Activated CD8-positive, alpha-beta memory T cell treated with anti-CD3 and anti-CD28 coated beads, Interleukin-2, amount 10 ng/mL, durations not matched to agents 7 days and 5 days (primary cell): ENCODE measurements at places on chromosomes 4 and X. TPM values are rescaled to one million over a fixed set of nuclear protein-coding genes. Genes with fewer than 3 reads are reported as not detected.

The GALNTL6 gene
- not detected for total RNA-seq

The SPANXD gene
- total RNA-seq = not detected

The CCNQ gene
- 24.7 TPM for total RNA-seq

The NAA11 gene
- not detected for total RNA-seq

The EDA gene
- total RNA-seq = 0.96 TPM

The HPSE gene
- total RNA-seq = 19.6 TPM

GRCh38 chrX:49019050-49019449 lies 17.0 kb upstream of the GRIPAP1 start:
- no peak for DNase-seq
- peaks cover 9% of the 10 kb centered on the region for H3K4me1 ChIP-seq
- no peak overlapping the region for H3K4me3 ChIP-seq

- H3K36me3 ChIP-seq = peaks cover 8% of the 10 kb centered on the region
- no peak overlapping the region for H3K27ac ChIP-seq
- no peaks in the 10 kb centered on the region for H3K27me3 ChIP-seq
- DNase-seq = no peak
These were observed 105.6 kb downstream of the AMMECR1 start for GRCh38 chrX:110212299-110212698.

- H3K27me3 ChIP-seq = peaks cover 2% of the 10 kb centered on the region
- no peaks in the 10 kb centered on the region for H3K4me1 ChIP-seq
- H3K4me3 ChIP-seq = no peak overlapping the region
- DNase-seq = no peak
- no peaks in the 10 kb centered on the region for H3K36me3 ChIP-seq
- H3K27ac ChIP-seq = no peak overlapping the region
These were observed 195.6 kb downstream of the GPC3 start for GRCh38 chrX:133789829-133790228.

DNA sequence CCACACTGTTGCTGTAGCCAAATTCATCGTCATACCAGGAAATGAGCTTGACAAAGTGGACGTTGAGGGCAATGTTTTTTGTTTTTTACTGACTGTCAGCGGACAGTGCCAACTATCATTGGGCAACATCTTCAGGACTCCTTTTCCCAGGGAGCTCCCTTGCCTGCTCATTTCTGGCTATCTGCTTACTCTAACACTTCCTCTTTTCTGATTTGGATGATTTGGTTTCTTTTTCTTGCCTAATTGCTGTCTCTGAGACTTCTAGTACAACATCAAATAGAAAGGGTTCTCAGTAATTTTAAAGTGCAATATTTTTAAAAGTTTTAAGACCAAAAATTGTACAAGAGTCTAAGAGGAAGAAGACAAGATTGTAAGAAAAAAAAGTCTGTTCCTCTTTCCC lies 92.0 kb upstream of the KLHL4 start:
- H3K4me1 ChIP-seq = no peaks in the 10 kb centered on the region
- no peak for DNase-seq
- no peak overlapping the region for H3K27ac ChIP-seq

DNA sequence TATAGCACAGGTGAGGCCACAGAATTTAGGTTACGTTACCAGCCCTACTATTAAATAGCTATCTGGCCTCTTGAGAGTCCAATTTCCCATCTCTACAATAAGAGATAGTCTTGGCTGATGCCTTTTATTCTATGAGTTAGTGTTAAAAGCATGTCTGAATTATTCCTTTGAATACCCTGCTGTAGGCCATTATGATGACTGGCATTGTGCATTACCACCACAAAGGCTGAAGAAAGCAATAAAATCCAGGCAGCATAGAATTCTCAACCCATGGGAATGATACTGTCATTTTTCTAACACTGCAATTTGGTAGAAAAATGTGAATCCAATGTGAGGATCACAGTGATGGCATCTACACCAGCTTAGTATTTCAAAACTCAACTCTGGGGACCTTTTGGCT lies 51.4 kb downstream of the OTC start:
- H3K4me3 ChIP-seq = no peak overlapping the region
- H3K4me1 ChIP-seq = no peaks in the 10 kb centered on the region
- H3K27ac ChIP-seq = no peak overlapping the region
- H3K36me3 ChIP-seq = no peaks in the 10 kb centered on the region
- H3K27me3 ChIP-seq = peaks cover 9% of the 10 kb centered on the region
- DNase-seq = no peak

DNA sequence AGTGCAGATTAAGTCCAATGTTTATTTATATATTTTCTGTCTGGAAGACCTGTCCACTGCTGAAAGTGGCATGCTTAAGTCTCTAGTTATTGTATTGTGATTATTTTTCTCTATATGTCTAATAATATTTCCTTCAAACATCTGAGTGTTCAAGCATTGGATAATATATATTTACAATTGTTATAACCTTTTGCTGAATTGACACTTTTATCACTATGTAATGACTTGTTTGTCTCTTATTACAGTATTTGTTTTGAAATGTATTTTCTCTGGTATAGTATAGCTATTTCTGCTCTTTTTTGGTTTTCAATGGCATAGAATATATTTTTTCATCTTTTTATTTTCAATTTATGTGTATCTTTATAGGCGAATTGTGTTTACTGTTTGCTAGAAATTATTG lies 59.7 kb downstream of the EDA2R start:
- H3K4me1 ChIP-seq = no peaks in the 10 kb centered on the region
- no peak for DNase-seq
- no peaks in the 10 kb centered on the region for H3K27me3 ChIP-seq
- no peaks in the 10 kb centered on the region for H3K36me3 ChIP-seq
- H3K27ac ChIP-seq = no peak overlapping the region
- no peak overlapping the region for H3K4me3 ChIP-seq

GRCh38 chr4:176478076-176478475 lies 158.3 kb downstream of the SPCS3 start:
- H3K36me3 ChIP-seq = no peaks in the 10 kb centered on the region
- H3K27ac ChIP-seq = no peak overlapping the region
- no peak overlapping the region for H3K4me3 ChIP-seq
- H3K4me1 ChIP-seq = no peaks in the 10 kb centered on the region
- H3K27me3 ChIP-seq = no peaks in the 10 kb centered on the region

- H3K27ac ChIP-seq = no peak overlapping the region
- peaks cover 18% of the 10 kb centered on the region for H3K36me3 ChIP-seq
- DNase-seq = no peak
- no peaks in the 10 kb centered on the region for H3K27me3 ChIP-seq
These were observed 5.0 kb upstream of the DDX60L start for GRCh38 chr4:168485156-168485910.

DNA sequence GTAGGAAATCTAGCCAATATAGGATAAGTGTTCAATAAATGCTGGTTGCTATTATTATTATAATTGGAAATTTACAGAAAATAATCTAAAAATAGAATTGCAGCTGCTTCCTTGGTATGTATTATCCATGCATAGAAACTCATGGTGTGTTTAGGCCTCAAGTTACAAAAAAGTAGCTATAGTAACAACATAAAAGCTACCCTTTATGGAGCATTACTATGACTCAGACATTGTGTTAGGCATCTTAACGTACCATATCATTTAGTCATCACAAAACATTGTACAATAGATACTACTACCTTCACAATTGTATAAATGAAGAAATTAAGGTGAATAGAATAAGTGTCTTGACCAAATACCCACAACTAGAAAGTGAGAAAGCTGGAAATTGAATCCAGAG lies 126.9 kb upstream of the NRK start:
- no peak overlapping the region for H3K4me3 ChIP-seq
- no peaks in the 10 kb centered on the region for H3K4me1 ChIP-seq
- H3K27ac ChIP-seq = no peak overlapping the region
- no peaks in the 10 kb centered on the region for H3K36me3 ChIP-seq
- no peaks in the 10 kb centered on the region for H3K27me3 ChIP-seq

GRCh38 chr4:115418635-115419396 lies 305.4 kb upstream of the NDST4 start:
- no peaks in the 10 kb centered on the region for H3K27me3 ChIP-seq
- DNase-seq = no peak
- H3K27ac ChIP-seq = no peak overlapping the region
- no peak overlapping the region for H3K4me3 ChIP-seq
- H3K36me3 ChIP-seq = no peaks in the 10 kb centered on the region

GRCh38 chrX:123184866-123185276 lies 793 bp downstream of the GRIA3 start:
- no peak overlapping the region for H3K4me3 ChIP-seq
- DNase-seq = no peak
- no peaks in the 10 kb centered on the region for H3K36me3 ChIP-seq

- H3K27me3 ChIP-seq = no peaks in the 10 kb centered on the region
- no peak overlapping the region for H3K27ac ChIP-seq
- no peaks in the 10 kb centered on the region for H3K36me3 ChIP-seq
- no peak for DNase-seq
These were observed 143.4 kb downstream of the CPEB2 start for GRCh38 chr4:15145709-15146108.

DNA sequence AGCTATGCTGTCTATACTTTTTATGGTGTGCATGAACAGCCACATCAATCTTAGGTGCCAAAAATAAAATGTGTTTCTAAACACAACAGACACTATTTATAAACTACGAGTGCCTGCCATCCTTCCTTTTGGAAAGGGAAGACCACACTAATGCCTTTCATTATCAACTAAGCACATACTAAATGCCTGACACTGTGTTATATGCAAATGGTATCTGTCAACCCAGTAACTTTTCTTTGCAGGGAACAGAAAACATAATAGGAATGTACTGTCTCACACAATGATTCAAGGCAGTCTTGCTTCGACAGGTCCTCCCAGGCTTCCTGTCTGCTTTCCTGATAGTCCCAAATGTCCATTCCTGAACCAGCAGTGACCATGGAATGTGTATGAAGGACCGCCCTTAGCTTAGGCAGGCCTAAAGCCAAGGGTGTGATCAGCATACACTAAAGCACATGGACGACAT lies 43.8 kb downstream of the ADGRA3 start:
- no peaks in the 10 kb centered on the region for H3K36me3 ChIP-seq
- H3K27ac ChIP-seq = no peak overlapping the region
- no peaks in the 10 kb centered on the region for H3K27me3 ChIP-seq
- DNase-seq = no peak
- H3K4me1 ChIP-seq = no peaks in the 10 kb centered on the region

DNA sequence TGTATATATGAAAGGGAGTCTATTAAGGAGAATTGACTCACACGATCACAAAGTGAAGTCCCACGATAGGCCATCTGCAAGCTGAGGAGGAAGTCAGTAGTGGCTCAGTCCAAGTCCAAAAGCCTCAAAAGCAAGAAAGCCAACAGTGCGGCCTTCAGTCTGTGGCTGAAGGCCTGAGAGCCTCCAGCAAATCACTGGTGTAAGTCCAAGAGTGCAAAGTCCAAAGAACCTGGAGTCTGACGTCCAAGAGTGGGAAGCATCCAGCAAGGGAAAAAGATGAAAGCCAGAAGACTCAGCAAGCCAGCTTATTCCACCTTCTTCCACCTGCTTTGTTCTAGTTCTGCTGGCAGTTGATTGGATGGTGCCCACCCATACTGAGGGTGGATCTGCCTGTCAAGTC lies 104.1 kb downstream of the IL1RAPL2 start:
- no peak overlapping the region for H3K27ac ChIP-seq
- no peak overlapping the region for H3K4me3 ChIP-seq
- H3K27me3 ChIP-seq = no peaks in the 10 kb centered on the region
- no peaks in the 10 kb centered on the region for H3K4me1 ChIP-seq
- no peak for DNase-seq

DNA sequence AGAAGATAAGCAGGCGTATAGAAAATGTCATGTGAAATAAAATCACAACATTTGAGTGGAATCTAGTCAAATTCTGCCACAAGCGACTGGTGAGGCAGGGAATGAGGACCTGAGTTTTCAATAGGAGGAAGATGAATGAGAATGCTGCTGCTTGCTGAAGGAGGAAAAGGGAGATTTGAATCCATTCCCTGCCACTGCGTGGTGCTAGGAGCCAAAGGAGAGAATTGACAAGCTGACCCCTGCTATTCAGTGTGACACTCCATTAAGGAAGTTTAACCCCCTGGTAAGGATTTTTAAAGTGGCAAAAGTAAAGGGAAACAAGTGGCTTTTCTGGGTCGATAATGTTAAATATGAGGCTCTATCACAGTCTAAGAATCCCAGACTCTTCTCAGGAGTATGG lies 314.0 kb downstream of the NAF1 start:
- no peaks in the 10 kb centered on the region for H3K27me3 ChIP-seq
- H3K4me1 ChIP-seq = no peaks in the 10 kb centered on the region
- DNase-seq = no peak
- H3K27ac ChIP-seq = no peak overlapping the region

- no peak overlapping the region for H3K27ac ChIP-seq
- H3K36me3 ChIP-seq = peaks cover 2% of the 10 kb centered on the region
- no peak for DNase-seq
- H3K27me3 ChIP-seq = peaks cover 8% of the 10 kb centered on the region
- H3K4me3 ChIP-seq = no peak overlapping the region
These were observed 69.2 kb downstream of the HADH start for GRCh38 chr4:108058685-108059440.

DNA sequence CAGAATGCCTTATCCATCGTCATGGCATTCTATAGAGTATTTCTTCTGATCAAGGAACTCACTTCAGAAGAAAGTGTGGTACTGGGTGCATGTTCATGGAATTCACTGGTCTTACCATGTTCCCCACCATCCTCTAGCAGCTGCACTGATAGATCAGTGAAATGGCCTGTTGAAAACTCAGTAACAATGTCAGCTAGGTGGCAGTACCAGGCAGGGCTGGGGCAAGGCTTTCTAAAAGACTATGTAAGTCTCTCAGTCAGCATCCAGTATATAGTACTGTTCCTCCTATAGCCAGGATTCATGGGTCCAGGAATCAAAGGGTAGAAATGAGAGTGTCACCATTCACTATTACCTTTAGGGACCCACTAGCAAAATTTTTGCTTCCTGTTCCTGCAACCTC lies 15.8 kb upstream of the LDB2 start:
- H3K36me3 ChIP-seq = no peaks in the 10 kb centered on the region
- H3K27ac ChIP-seq = no peak overlapping the region
- H3K27me3 ChIP-seq = peaks cover 2% of the 10 kb centered on the region

DNA sequence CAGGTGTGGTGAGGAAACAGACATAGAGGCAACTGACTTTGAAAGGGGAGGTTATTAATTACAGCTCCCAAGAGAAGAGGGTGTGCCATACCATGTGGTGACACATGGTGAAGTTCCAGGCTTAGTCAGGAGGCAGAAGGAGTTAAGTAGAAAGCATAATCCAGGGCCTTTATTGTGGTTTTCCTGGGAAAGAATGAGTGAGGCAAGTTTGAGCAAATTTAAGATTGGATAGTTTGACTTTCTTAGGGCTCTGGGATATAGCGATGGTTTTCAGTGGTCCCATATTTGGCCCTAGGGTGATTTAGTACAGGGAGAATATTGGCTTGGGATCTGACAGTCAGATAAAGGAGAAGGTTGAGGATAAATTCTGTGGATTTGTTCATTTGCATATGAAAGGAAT lies 495.9 kb upstream of the FSTL5 start:
- no peaks in the 10 kb centered on the region for H3K27me3 ChIP-seq
- H3K4me1 ChIP-seq = no peaks in the 10 kb centered on the region
- no peak overlapping the region for H3K27ac ChIP-seq
- H3K36me3 ChIP-seq = no peaks in the 10 kb centered on the region

- no peak overlapping the region for H3K4me3 ChIP-seq
- H3K27ac ChIP-seq = no peak overlapping the region
- H3K27me3 ChIP-seq = peaks cover 3% of the 10 kb centered on the region
- H3K4me1 ChIP-seq = peaks cover 38% of the 10 kb centered on the region
These were observed 189.7 kb downstream of the TSPAN5 start for GRCh38 chr4:98468709-98469108.

- H3K4me1 ChIP-seq = no peaks in the 10 kb centered on the region
- no peaks in the 10 kb centered on the region for H3K36me3 ChIP-seq
- DNase-seq = no peak
- no peak overlapping the region for H3K27ac ChIP-seq
- H3K27me3 ChIP-seq = no peaks in the 10 kb centered on the region
- H3K4me3 ChIP-seq = no peak overlapping the region
These were observed 642.9 kb downstream of the STPG2 start for GRCh38 chr4:97500423-97500822.
